Stimulated activated CD8-positive, alpha-beta memory T cell treated with anti-CD3 and anti-CD28 coated beads, Interleukin-2, amount 100 ng/mL, for 1 hour (primary cell): ENCODE measurements at places on chromosomes 2 and 18.

GRCh38 chr18:32529722-32530420, 59.2 kb upstream of the GAREM1 start:
- DNase-seq: no peak

DNA sequence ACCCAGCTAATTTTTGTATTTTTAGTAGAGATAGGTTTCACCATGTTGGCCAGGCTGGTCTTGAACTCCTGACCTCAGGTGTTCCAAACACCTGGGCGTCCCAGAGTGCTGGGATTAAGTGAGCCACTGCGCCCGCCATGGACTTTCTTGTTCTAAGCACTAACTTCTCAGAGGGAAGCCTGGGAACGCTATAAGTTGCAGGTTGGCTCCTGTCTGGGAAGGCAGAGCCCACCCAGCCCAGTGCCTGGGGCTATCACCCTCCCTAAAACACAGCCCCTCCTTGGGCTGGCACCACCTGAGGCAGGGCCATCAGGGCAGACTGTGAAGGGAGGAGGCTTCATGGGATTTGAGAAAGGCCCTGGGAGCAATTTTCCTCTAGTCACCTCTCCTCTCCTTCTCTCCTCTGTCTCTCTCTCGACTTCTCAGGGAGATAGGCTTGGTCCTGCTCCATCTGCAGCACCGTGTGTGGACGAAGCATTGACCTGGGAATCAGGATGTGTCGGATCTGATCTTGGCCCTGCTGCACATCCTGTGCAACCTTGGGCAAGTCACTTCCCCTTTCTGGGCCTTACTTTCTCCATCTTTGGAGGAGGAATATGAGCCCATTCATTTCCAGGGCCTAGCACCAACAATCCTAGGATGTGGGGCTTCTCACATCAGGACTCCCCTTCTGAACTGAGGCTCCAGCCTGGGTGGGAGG, 10.9 kb downstream of the PSD4 start:
- DNase-seq: no peak

GRCh38 chr2:15950088-15950952, 10.0 kb downstream of the MYCN start:
- no peak for DNase-seq

GRCh38 chr2:86003967-86004366, 101.7 kb downstream of the POLR1A start:
- DNase-seq: no peak

GRCh38 chr2:174632841-174633622, 35.4 kb upstream of the WIPF1 start:
- no peak for DNase-seq

DNA sequence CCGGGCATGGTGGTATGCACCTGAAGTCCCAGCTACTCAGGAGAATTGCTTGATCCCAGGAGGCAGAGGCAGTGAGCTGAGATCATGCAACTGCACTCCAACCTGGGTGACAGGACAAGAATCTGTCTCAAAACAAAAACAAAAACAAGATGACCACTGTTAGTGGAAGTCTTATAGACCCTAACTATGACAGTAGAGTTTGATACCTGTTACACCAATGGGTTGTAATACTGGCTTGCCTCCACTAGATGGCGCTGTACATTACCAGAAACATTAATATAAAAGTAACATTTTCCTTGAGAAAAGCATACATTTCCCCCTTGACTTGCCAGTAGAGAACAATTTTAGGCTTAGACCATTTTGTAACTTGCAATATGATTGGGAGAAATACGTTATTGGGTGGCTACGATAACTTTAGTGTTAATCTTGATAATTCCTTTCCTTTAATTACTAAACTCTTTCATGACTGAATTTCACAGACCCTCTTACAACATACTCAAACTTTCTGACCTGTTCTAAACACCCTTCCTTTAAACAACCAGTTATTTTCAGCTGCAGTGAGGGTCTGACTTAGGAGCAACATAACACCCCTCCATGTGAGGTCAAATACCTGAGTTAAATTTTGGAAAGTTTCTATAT, 19.5 kb downstream of the SLC25A52 start:
- peak; percentile 24 for DNase-seq

GRCh38 chr2:177316756-177317155, 52.2 kb upstream of the NFE2L2 start:
- DNase-seq: no peak

- no peak for DNase-seq
Measured at GRCh38 chr18:36311026-36311570, 13.6 kb downstream of the FHOD3 start.

DNA sequence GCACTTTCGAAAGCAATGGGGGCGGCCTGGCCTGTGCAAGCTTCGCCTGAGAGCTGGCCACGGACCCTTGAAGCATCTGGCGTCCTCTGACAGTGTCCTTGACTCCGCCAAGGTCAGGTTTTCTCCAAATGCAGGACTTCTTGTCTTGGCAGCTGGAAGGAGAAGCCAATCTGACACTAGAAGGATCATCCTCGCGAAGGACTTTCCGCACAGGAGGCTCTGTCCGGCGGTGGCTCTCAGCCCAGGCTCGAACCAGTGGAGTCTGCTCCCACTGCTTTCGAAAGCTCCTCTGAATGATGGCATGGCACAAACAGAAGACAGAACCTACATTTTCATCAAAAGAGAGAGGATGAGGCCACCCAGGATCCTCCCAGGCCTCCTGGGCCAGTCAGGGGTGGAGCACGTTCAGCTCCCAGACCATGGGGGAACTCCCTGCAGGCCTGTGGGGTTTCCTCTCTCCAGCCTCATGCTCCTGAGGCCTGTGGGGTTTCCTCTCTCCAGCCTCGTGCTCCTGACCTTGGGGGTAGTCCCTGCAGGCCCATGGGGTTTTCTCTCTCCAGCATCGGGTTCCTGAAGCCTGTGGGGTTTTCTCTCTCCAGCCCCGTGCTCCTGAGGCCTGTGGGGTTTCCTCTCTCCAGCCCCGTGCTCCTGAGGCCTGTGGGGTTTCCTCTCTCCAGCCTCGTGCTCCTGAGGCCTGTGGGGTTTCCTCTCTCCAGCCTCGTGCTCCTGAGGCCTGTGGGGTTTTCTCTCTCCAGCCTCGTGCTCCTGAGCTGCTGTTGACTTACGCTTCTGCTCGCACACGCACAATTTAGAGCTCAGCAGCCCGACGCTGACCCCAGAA, 396.5 kb upstream of the SALL3 start:
- no peak for DNase-seq

DNA sequence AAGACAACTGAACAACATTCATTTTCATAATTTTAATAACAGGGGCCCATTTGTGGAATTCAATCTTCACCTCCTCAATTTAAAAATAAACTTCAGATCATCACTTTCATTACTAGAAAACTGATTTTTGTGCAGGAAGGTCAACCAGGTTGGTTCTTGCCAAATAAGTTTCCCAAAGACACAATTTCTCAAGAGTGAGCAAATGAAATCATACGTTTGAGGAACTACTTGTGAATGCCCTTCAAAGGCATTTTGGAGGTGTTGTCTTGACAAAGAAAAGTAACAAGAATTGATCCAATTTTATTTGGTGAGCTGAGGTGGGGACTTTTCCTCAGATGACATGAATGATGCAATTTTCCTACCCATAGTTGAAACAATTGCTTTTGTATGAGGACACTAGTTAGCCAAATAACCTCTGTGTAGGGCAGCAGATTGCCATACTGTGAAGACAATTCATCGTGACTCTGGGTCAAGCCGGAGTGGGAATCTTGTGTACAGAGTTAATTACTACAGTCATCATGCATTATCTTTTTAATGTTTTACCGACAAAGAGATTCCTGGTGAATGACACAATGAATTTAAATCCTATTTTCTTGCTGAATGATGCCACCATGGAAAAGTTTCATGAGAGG, 121.8 kb downstream of the TGFA start:
- no peak for DNase-seq

DNA sequence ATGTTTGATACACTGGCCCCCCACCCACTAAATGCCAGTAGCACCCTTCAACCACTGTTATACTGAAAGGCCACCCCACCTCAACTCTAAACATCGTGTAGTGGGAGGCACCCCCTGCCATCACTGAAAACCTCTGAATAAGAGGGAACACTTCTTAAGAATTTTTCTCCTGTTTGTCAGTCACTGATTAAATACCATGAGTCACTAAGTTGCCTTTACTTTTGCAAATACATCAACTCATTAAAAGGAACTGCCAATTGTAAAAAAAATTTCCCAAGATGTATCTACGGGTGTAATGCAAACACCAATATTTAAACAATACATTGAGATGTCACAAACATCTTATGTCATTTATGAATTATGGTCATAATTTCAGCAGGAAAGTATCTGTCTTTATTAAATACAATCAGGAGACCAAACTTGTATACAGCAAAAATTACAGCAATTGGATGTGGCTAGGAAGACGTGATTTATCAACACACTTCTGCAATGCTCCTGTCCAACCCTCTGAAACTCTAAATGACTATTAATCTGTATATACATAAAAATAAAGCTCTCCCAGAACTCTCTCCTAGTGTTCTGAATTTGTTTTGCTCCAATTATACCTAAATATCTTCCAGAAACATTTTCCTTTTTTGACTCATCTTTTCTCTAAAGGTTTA, 144.1 kb upstream of the STK17B start:
- DNase-seq: no peak

GRCh38 chr2:101344137-101344536, 35.6 kb upstream of the RNF149 start:
- DNase-seq: no peak

- no peak for DNase-seq
Measured at GRCh38 chr2:199603721-199604291, 146.1 kb upstream of the SATB2 start.

GRCh38 chr2:68103709-68104055, 40.9 kb upstream of the C1D start:
- DNase-seq: no peak

DNA sequence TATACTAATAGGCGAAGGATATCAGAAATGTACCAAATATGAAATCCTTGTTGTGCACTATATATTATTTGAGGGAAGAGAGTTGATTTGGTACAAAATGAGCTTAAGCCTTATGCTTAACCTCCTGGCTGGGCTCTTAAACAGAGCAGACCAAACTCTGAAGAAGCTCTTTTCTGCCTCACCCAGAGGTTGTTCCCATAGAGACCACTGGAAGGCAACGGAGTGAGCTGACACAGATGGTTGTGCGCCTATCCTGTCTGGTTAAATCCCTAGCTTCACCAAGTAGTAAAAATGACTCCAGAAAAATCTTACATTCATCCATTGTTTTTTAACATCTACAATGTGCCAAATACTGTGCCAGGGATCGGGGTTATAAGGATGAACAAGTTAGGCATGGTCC, 55.9 kb upstream of the NOL4 start:
- DNase-seq: no peak

GRCh38 chr2:216424274-216424673, 12.0 kb downstream of the SMARCAL1 start:
- no peak for DNase-seq

- DNase-seq: no peak
Measured at GRCh38 chr2:207863345-207863744, 93.6 kb upstream of the FZD5 start.

- DNase-seq: no peak
Measured at GRCh38 chr2:240444464-240444863, 9.0 kb downstream of the GPC1 start.

DNA sequence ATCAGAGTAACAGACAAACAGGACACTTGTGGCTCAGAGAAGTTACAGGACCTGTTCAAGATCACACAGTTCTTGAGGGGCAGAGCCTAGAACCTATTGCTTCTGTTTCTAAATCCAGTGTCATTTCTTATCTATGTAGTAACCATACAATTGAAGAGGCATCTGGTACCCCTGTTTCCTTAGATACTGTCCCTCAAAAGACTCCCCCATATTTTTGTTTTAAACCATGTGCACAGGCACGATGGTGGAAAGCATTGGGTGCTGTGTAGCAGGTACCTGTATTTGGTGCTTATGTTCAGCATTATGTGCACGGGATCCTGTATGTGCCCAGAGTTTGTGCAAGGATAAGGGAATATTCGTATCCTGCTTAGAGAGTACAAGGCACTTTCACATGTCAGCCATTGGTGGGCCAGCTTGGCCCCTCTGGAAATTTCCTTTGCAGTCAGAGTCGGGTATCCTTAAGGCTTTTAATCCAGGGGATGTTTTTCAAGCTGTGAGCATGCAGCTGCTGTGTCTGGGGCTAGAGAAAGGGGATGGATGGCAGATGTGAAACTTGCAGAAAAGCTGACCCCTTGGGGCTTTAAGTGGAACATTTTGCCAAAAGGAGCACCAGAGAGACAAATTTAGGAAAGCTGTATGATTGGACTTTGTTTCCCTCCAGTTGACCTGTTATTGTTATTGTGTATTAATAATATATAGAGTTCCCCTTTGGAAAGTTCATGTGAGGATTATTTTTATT, 2.1 kb downstream of the LBH start:
- no peak for DNase-seq

DNA sequence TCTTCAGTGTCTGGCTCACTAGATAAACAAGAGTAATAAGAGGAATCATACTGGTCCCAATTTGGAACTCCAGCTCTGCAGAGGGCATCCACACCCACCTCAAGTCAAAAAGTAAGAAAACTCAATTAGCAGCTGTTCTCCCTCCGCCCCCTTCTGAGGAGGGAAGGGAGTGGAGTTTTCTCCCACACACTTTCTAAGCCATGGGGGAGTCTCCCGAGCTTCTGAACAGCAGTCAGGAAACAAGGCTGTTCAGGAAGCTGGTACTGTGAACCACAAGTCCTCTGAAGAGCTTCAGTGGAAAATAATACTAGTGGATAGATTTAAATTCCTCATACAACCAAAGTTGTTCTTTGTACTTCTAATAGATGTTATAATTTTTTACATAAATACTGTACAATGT, 32.9 kb upstream of the SPTBN1 start:
- DNase-seq: no peak

GRCh38 chr2:28209864-28210263, 182.8 kb upstream of the FOSL2 start:
- DNase-seq: no peak

DNA sequence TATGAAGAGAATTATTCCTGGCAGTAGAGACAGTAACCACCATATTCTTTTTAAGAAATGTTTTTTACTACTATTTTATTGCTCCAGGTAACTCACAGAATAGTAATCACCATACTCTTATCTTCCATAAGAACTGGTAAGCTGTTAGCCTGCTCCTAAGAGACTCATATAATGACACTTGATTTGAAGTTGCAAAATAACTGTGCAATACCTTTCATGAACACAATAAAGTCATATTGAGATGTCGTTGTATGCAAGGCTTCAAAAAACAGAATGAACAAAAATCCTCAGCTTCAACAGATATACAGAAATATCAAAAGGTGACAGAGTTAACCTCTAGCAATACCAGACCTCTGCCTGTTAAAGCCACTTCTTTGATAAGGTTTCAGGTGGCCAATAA, 360.1 kb downstream of the NBAS start:
- DNase-seq: no peak

GRCh38 chr2:232929303-232930058, 59.4 kb downstream of the SNORC start:
- no peak for DNase-seq

GRCh38 chr2:212528106-212528856, 10.3 kb downstream of the ERBB4 start:
- no peak for DNase-seq

DNA sequence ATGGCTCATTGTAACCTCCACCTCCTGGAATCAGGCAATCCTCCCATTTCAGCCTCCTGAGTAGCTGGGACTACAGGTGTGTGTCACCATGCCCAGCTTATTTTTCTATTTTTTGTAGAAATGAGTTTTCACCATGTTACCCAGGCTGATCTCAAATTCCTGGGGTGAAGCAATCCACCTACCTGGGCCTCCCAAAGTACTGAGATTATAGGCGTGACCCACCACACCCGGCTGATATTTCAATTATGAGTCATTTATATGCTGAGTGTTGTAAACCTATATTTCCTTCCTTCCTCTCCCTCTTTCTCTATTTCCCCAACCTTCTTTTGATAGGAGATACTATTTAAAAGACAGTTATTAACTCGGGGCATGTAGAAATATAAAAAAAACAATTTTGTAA, 469.6 kb upstream of the ID2 start:
- DNase-seq: no peak

GRCh38 chr2:70717431-70718038, 50.5 kb downstream of the ADD2 start:
- DNase-seq: no peak
